ENCODE measurements at places on chromosomes 16 and 17.

- no peak for DNase-seq
These were observed 1762.2 kb downstream of the TP53TG3F start for GRCh38 chr16:35221482-35222185.

DNA sequence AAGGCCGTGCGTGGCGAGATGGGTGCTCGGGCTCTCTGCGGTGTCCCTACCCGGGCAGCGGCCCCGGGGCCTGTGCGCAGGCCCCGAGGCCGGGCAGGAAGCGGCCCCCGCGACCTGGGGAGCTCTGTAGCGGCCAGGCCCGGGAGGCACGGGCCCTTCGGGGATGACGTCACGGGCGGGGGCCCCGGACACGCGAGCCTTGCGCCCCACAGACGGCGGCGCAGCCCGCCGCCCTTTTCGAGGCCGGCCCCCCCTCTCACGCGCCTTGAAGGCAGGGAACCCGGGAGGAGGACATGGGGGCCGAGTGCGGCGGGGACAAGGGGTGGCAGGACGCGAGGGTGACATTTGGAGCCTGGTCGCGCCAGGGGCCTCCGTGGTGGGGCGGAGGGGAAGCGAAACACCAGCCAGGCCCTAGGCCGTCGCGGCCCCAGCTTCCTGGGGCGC is 1.1 kb downstream of the RAI1 start:
- no peak for DNase-seq

GRCh38 chr16:65068151-65068740 is 53.6 kb downstream of the CDH11 start:
- DNase-seq, result no peak

DNA sequence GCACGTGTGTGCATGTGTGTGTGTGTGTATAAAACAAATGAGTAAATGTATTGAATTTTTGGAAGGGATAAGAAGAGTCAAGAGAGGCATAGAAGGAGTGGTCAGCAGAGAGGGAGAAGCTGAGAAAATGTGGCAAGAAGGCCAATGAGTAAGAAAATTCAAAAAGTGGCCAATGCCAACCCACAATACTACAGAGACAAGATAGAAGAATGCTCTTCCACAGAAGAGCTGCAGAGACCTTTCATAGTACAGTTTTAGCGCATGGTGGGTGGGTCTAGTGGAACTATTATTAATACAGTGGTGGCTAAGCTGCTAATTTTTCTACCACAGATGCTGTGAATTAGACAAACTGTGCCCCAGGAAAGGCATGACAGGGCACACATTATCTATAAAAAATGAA is 233.5 kb downstream of the NTN1 start:
- no peak for DNase-seq

- DNase-seq, result no peak
These were observed 58.2 kb downstream of the IGF2BP1 start for GRCh38 chr17:49055181-49055927.

GRCh38 chr16:89873109-89873971 is at the start of gene TCF25:
Gene TCF25 (plus strand): TSS chr16:89873592. CDS start chr16:89873668, 76 bp downstream.
- peak; percentile 82 for DNase-seq

GRCh38 chr16:24504472-24505345 is 34.7 kb upstream of the RBBP6 start:
- peak; percentile 68 for DNase-seq

- DNase-seq, result no peak
These were observed 4.9 kb downstream of the FBXO39 start for GRCh38 chr17:6780886-6781285.

DNA sequence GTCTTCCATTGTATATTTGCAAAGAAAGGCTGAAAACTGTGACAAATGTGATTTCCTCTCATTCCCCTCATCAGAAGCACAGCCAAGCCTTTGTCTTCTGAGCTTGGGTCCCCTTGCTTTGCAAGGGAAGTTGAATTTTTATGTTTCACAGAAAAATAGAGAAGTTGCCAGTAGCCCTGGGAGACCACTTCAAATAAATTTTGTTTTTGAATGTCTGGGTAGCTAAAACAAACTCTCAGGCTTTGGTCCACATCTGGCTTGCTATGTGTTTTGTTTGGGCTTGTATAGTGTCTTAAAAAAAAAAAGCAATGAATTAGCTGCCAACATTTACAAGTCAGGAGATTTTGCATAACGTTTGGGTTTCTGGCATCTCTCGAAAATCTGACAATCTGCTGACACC is 24.1 kb downstream of the PIK3R6 start:
- no peak for DNase-seq

- no peak for DNase-seq
These were observed 484.9 kb upstream of the WSB1 start for GRCh38 chr17:26809033-26809432.

DNA sequence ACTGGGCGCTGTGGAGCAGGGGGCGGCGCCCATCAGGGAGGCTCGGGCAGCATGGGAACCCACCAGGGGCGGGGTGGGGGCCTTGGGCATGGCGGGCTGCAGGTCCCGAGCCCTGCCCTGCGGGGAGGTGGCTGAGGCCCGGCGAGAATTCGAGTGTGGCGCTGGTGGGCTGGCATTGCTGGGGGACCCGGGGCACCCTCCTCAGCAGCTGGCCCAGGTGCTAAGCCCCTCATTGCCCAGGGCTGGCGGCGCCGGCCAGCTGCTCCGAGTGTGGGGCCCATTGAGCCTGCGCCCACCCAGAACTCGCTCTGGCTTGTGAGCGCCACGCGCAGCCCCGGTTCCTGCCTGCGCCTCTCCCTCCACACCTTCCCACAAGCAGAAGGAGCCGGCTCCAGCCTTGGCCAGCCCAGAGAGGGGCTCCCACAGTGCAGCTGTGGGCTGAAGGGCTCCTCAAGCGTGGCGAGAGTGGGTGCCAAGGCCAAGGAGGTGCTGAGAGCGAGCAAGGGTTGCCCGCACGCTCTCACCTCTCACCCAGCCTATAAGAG is 5.9 kb downstream of the ALDH3A2 start:
- no peak for DNase-seq

GRCh38 chr17:72116661-72117521 is 3.9 kb upstream of the SOX9 start:
- no peak for DNase-seq

GRCh38 chr17:21119247-21119918 is 7.4 kb upstream of the DHRS7B start:
- peak; percentile 67 for DNase-seq

GRCh38 chr17:44536090-44536953 is 21.0 kb upstream of the FZD2 start:
- DNase-seq, result no peak

- no peak for DNase-seq
These were observed 8.5 kb downstream of the KRTAP9-7 start for GRCh38 chr17:41284043-41284442.

- DNase-seq, result no peak
These were observed 32.9 kb upstream of the NPTX1 start for GRCh38 chr17:80509311-80509710.

DNA sequence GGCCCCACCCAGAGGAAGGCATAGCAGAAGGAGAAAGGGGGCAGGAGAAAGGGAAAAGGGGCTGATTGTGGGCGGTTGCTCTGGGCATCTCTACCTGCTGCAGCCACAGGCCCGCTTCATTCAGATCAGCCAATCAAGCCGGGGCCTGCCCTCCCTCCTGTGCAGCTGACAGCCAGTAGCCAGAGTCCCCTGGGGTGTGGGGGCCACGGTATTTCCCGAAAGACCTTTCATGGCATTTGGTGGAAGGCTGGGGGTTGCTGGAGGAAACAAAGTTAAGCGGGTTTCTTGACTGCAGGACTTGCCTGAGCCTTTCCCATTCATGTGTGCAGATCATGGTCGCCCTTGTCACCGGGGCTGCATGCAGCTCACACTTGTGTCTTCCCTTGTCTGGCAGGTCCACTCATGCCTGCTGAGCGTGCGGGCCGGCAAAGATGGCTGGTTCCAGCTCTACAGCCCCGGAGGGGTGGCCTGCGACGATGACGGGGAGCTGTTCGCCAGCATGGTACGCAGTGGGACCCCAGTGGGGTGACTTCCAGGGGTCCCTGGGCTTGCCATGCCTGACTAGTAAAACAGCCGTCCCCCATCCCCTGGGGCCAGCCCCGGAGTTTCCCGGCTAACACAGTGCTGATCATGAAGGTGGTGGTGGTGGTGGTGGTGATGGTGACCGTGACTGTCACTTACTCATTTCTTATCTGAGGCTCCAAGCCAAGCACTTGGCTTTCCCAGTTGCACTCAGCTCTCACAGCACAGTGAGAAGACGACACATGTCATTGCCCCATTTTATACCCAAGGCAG is 82.7 kb upstream of the PLCG2 start:
- DNase-seq, result no peak

DNA sequence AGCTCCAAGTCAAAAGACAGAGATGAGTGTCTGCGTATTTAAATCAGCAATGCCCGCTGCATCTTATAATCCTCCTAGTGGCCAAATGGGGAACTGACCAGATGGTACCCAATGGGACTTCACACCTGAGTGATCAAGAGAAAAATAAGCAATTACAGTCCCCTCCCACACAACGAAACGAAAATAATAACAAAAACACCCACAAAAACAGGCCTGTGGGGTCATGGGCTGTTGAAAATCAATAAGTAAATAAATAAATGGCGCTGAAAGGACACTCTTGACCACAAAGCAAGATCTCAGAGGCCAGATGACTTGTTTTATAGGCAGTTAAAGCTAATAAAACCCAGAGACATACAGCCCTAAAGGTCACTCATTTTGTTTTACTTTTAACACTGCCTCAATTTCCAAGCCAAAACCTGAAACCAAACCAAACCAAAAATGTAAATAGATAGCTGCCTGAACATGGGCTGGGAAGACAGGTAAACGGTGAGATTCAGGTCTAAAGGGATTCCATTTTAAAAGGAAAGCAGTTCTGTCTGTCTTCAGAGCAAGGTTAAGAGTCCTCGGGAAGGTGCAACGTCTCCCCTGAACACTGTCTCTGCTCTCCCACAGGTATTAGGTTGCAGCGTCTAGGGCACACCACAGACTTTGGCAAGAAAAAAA is 1.3 kb downstream of the ZNF821 start:
- peak; percentile 78 for DNase-seq

- DNase-seq, result no peak
These were observed 16.5 kb downstream of the CRISPLD2 start for GRCh38 chr16:84836234-84836647.

- DNase-seq, result no peak
These were observed 65.6 kb upstream of the HS3ST4 start for GRCh38 chr16:25626172-25626571.

DNA sequence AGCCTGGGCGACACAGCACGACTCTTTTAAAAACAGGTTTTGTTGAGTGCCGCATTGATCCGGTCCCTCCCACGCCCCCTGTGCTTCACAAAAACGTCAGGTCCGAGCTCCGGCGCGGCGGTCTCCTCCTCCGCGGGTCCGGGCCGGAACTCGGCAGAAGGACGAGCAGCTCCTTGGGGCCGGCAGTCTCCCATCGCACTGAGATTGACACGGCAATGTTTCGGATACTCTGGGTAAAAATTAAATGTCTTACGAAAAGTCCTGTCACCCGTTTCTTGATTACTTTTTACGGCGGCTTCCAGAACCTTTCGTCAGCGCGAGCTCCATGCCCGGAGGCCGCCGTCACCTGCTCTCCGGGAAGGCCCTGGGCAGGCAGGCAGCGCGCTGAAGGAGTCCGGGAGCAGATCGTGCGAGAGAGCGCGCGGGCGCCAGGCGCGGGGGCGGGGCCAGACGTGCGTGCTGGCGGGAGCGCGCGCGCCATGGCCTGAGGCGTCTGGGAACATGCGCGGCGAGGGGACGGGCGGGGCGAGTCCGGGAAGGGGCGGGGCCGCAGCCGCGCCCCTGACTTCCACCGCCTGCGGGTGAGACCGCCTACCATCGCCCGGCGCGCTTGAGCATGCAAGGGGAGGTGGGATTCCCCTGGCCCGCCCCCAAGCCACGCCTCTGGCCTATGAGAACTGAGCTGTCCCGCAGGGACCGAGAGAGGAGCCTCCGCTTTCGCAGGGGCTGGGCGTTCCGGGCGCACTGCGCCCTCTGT is 11.7 kb upstream of the SRL start:
- DNase-seq, result peak; percentile 98

- peak; percentile 75 for DNase-seq
These were observed 34.4 kb downstream of the WWP2 start for GRCh38 chr16:69796285-69797118.

DNA sequence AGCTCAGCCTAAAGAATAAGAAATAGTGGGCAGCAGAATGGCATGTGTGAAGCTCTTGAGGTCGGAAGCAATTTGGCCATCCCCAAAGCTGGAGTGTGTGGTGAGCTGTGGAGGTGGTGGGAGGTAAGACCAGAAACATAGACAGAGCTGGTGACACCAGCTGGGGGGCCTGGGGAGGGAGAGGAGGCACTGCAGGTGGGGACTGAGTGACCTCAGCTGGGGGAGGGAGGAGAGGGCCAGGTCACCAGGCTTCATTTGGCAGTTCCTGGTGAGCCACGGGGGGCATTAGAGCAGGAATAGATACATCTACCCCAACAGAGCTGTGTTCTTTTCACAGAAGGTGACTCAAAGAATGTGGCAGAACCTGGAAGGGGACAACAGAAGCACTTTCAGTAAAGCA is 31.9 kb downstream of the WFDC1 start:
- DNase-seq, result no peak

DNA sequence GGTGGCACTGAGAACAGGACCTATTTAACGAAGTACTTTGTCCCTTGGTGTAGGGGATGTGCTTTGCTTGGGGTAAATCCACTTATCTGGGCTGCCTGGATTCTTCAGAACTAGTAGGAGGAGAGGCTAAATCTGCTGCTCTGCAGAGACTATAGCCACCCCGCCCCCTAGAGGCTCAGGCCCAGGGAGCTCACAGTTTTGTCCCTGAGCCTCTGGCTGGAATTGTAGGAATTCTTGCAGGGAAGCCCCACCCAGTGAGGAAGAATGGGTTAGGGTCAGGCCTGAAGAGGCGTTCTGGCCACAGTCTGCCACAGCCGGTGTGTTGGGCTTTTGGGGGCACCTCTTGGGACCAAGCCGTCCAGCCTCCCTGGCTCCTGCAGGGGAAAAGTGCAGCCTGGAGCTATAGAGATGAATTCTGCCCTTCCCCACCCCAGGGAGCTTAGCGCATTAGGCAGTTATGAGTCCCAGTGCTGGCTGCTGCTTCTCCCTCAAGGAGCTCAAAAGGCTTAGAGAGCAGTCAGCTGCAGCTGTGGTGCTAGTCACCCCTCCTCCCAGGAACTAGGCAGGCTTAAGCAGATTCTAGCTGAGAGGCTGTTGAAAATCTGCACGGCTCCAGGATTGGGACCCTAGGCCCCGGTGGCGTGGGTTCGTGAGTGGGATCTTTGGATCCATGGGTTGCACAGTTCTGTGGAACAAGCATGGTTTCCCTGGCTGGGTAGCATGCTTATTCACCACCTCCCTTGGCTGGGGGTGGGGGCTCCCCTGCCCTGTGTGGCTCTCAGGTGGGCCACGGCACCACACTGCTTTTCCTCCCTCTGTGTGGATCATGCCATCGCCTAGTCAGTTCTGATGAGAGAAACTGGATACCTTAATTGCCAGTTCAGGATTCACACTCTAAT is 237.4 kb upstream of the TOM1L1 start:
- no peak for DNase-seq

All from NCI-H2171 treated with DMSO at 0.1 percent for 48 hours (cell line).